ENCODE measurements at places on chromosomes 5 and 9.

GRCh38 chr5:80755626-80756025 lies 100.8 kb upstream of the DHFR start:
- no peak for DNase-seq

DNA sequence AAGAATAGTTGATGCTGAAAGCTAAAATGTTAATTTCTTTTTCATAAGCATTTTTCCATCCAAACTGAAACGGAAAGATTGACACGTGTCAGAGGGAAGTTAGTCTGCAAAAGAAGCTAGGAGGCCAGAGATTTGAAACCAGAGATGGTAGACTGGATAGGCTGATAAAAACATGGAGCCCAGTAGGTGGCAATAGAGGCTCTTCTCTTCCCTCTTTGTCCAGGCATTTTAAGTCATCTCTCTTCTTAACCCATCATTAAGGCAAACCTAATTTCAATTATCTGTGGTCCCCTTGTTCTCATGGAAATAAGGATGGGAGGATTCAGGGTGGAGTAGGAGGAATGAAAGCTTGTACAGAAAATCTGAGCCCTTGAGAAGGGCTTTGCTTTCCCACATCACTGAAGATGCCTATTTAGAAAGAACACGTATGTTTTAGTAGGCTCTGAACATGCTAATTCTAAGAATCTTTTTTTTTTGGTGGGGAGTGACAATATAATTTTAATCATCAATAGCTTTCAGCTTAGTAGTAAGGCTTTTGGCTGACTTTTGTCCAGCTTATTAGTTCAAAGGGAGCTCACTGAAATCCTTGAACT lies 66.6 kb downstream of the ZNF474 start:
- DNase-seq: peak; percentile 3

DNA sequence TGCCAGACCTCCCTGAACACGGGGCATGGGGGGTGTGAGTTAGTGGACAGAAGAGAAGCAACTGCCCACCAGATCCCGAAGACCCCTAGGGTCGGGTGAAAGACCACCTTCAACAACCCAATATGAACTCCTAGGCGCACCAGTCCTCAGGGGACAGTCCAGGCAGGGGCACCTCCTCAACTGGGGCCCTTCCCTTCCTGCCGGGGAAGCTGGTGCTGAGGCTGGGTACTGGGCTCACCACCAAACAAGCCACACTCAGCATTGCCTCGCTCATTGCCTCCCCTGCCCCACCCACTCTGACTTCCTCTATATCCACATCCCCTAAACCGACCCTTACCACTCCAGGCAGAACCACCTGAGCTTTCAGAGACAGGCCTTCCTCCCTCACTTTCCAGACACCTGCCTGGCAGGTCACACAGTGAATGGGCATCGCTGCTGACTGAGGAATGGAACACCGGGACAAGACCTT lies 42.5 kb downstream of the SEMA4D start:
- no peak for DNase-seq

- no peak for DNase-seq
Measured at GRCh38 chr5:148723143-148723542, 68.8 kb upstream of the HTR4 start.

DNA sequence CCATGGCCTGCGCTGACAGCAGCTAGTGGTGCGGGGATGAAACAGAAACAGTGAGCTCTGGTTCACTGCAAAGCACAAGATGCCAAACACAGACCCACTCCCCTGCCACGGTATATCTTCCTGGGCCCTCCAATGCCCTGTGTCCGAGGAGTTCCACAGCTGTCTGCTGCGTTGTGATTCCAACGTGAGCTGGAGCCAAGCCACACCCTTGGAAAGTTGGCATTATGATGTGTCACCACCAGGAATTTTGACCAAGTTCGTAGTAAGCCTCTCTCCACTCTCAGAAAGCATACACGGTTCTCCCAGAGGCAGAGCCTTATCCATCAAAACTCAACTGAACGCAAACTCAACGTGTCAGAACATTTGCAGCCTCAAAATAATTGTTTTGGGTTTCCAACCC lies 55.6 kb downstream of the MACROH2A1 start:
- DNase-seq: no peak

DNA sequence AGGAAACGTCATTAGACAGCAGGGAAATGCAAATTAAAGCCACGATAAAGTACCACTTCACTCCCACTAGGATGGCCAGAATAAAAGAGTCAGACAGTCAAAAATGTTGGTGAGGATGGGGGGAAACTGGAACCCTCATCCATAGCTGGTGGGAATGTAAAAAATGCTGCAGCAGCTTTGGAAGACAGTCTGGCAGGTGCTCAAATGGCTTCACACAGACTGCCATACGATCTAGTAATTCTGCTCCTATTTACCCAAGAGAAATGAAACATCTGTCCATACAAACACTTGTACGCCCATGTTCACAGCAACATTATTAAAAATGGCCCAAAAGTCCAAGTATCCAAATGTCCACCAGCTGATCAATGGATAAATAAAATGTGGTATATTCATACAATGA lies 158.9 kb upstream of the PHYKPL start:
- DNase-seq: no peak

DNA sequence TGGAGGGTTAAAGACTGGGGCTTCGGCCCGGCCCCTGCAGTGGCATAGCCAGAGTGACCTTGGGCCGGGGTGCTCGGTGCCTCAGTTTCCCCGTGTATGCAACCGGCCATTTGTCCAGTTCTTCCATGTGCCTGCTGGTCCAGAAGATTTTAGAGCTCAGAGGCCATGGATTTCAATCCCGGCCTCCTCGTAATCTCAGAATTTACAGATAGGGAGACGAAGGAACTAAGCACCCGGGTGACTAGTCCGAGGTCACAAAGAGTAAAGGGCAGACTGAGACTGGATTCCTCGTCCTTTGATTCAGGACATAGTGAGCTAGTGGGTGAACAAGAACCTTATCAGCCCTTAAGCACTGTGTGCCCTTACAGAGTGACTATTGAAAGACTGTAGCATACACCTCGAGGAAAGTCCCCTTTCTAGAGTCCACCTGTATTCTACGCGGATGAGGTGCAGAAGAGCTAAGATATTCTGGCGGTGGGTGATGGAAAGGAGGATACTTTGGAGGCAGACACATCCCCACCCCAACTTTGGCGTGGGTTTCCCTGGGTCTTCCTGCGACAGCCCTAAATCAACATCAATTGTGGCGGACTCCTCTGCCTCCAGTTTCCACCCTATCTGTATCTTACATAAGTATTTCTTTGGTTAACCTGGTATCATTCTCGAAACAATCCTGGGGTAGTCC lies 597 bp downstream of the SLC31A1 start:
- no peak for DNase-seq

DNA sequence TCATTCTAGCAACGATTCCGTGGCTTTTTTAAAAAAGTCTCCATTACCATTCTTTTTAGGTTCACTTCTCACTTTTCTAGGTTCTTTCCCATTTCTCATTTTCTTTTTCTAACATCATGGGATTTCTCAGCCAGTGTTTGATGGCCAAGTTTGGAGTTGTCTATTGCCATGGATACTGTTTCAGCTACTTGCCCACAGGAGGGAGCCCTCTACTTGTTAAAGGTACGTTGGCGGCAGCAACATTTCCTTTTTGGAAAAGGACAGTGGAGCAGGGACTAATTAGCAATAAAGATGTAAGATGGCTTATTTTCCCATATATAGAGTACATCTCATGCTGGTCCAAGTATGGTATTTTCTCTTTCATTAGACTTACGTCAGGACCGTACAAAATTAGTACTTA lies 2257.5 kb upstream of the C9orf72 start:
- DNase-seq: no peak

DNA sequence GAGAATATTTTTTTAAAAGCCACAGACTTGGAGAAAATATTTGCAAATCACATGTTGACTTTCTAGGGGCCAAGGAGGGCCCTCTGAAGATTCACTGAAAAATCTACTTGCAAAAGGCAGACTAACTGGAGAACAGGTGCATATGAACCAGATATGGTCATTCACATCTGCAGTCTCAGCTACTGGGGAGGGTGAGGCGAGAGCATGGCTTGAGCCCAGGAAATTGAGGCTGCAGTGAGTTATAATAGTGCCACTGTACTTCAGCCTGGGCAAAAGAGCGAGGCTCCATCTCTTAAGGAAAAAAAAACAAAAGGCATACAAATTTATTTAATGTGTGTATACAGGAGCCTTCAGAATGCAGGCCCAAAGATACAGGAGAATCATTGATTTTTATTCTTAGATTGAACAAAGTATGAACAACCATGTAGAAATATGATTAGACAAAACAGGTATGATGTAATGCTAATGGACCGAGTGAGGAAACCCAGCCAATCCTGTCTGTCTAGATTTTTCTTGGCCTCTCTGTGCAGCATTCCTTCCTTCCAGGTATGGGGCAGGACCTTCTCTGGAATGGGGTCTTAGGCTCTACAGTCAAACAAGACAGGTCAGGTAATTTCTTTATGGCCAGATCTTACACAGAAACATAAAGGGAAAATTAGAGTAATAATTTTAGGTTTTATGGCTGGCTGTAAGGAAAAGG lies 15.3 kb upstream of the SLC27A6 start:
- no peak for DNase-seq

- no peak for DNase-seq
Measured at GRCh38 chr9:77847059-77847499, 184.5 kb downstream of the GNAQ start.

DNA sequence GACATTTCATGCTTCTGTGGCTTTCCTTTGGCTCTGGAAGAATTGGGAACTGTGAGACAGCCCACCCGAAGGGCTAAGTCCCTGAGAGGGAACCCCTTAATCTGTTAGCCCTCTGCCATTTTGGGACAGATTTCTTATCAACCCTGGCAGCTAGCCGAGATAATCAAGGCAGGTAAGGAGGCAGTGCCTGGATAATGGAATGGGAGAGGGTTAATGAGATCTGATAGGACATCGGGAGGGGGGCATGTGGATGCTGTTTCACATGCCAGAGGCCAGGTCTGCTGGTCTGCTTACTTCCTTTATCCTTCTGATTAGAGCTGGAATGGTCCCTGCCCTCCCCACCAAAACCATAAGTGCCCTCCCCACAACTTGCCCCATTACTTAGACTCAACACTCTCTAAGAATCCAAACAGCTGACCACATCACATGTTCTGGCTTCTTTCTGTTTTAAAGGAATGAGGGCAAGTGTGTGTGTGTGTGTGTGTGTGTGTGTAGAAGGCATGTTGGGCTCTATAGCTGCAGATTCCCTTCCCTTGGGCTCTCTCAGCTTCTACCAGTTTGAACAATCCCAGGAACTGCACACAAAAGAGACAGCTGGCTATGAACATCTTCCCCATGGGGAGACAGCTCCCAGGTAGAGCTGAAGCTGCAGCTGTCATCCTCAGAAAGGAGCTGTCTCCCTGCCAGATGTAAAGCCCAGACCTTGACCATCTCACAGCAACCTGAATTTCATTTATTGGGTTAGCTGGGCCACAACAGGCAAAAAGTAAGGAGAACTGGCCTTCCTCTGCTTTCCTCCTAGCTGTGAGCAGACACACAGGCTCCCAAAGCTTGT lies 221.3 kb downstream of the PIK3R1 start:
- no peak for DNase-seq

DNA sequence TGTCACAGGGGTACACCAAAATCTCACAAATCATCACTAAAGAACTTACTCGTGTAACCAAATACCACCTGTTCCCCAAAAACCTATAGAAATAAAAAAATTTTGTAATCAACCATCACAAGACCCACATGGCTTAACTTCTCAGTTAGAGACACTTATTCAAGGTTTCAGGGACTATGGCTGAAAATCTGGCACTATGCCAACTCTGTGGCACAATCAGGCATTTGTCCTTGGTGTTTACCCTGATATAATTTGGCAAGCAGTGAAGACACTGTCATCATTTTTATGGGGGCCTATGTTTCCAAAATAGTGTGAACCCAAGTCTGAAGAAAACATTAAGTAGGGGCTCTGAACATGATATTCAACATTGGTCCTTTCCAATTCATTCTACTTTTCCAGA lies 59.0 kb downstream of the ZNF622 start:
- no peak for DNase-seq

- no peak for DNase-seq
Measured at GRCh38 chr9:123395276-123395688, 39.3 kb downstream of the CRB2 start.

DNA sequence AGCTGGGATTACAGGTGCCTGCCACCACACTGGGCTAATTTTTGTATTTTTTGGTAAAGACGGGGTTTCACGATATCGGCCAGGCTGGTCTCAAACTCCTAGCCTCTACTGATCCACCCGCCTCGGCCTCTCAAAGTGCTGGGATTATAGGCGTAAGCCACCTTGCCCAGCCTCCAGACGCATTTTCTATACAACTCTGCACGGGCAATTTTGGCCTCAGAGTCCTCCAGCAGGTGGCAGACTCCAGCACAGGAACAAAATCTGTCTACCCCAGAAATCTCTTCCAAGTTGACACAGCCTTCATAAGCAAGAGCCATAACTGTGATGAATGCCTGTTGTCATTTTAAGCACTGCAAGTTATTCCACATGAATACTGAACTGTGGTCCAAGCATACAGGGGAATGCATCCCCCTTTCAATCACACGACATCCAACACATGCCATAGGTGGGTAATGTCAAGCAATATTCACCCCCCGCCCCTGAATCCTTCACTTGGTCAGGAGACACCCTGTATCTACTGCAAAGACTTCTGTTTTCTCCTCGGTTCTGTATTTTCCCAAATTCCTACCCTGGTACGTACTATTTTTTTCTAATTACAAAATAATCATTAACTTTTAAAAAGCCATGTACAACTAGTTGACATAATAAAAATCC lies 50.8 kb downstream of the ALDH7A1 start:
- DNase-seq: no peak

DNA sequence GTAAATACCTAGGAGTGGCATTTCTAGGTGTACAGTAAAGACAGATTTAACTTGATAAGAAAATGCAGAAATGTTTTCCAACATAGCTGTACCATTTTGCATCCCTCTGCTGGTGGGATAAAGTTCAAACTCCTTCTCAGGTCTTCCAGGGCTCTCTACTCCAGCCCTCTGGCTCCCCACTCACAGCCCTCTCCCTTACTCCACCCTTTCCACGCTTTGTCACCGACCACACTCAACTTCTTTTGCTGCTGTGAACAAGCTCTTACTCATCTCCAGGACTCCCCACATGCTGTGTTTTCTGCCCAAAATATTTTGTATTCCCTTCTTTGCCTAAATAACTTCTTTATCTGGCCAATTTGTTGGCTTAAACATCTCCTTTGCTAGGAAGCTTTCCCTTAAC lies 90.6 kb upstream of the OSMR start:
- DNase-seq: no peak

DNA sequence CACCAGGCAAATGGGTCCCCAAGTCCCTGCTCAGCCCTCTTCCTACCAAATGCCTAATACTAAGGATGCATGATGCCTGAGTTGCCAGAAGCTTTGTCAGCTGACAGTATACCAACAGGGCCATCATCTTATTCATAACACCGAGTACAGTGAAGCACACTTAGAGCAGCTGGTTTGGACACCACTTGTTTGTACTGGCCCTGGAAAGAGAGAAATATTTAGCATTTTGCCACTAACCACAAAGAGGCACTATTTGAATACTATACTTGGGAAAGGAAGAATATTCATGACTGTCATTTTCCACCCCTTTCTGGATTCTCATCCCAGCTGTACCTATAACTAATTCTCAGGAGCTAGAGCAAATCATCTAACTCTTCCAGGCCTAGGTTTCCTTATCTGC lies 364.4 kb upstream of the KIF2A start:
- no peak for DNase-seq
